ENCODE measurements at places on chromosomes 5 and 9. TPM values are rescaled to one million over a fixed set of nuclear protein-coding genes. Genes with fewer than 3 reads are reported as not detected.

Gene PCAT7
- not detected for total RNA-seq

Gene KCNV2
- not detected for total RNA-seq

Gene NUDT12
- total RNA-seq, result 13.0 TPM

Gene LECT2
- total RNA-seq, result not detected

Gene MIER3
- total RNA-seq, result 18.7 TPM

Gene TUSC1
- total RNA-seq, result 8.7 TPM

Gene RLN1
- total RNA-seq, result 0.33 TPM

Gene TEX48
- not detected for total RNA-seq

Gene CAVIN4
- total RNA-seq, result 0.29 TPM

Gene CTXN3
- total RNA-seq, result not detected

Gene FBXL7
- 1.0 TPM for total RNA-seq

Gene NMUR2
- total RNA-seq, result not detected

Gene DMRT2
- total RNA-seq, result not detected

Gene ELOVL7
- total RNA-seq, result 17.8 TPM

Gene TMOD1
- total RNA-seq, result not detected

Gene S100Z
- total RNA-seq, result not detected

Gene TOR2A
- 4.0 TPM for total RNA-seq

Gene SPINK13
- not detected for total RNA-seq

Gene TLX3
- total RNA-seq, result not detected

Gene PDLIM7
- total RNA-seq, result 235 TPM

Gene PRELID1
- total RNA-seq, result 51.5 TPM

Gene NIPAL4
- total RNA-seq, result 2.4 TPM

Gene ANKRD18A
- 5.6 TPM for total RNA-seq

Gene NFIL3
- 12.3 TPM for total RNA-seq

Gene HAVCR2
- 0.17 TPM for total RNA-seq

Gene ERGIC1
- 58.8 TPM for total RNA-seq

Gene EGR1
- 12.7 TPM for total RNA-seq

Gene ADAMTS13
- total RNA-seq, result 2.0 TPM

Gene TIMD4
- total RNA-seq, result not detected

Gene CD14
- total RNA-seq, result 0.83 TPM

Gene PCA3
- not detected for total RNA-seq

Gene KIF24
- total RNA-seq, result 1.3 TPM

Gene CAMK4
- total RNA-seq, result 1.5 TPM

Gene TIGD6
- 5.8 TPM for total RNA-seq

Gene GRXCR2
- total RNA-seq, result not detected

Gene C5orf22
- total RNA-seq, result 23.8 TPM

Gene KIF4B
- not detected for total RNA-seq

Gene SIT1
- not detected for total RNA-seq

Gene CCNI2
- not detected for total RNA-seq

Gene PKD2L2
- not detected for total RNA-seq

Gene FOXD1
- total RNA-seq, result 1.2 TPM

Gene SLC1A3
- 24.2 TPM for total RNA-seq

Gene PCDHA9
- total RNA-seq, result 0.07 TPM

Gene ATP10B
- total RNA-seq, result 0.33 TPM

Measured in mammary epithelial cell (primary cell).